Thymus (tissue), 14 donors: ENCODE measurements at places on chromosomes 13 and 19.

DNA sequence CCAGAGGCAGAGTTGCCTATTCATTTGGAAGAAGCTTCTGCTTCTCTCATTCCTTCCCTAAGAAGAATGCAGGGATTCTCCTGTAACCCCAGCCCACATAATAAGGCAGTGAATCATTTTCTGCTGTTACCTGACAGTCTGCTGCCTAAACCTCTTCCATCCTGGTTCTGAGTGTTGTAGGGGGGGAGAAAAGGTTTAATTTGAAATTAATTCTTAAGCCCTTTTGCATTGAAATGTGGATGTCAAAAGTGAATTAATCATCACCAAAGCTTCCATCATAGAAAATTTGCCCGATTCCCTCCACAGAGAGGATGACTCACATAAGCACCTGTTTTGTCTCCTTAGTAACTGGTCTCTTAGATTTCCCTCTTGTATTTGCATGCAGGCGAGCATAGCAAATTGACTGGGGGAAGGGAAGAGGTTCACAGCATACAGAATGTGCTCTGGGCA, 146.7 kb upstream of the FNDC3A start:
- DNase-seq, result no peak

- no peak for DNase-seq
Measured at GRCh38 chr13:72194523-72194922, 327.5 kb upstream of the DACH1 start.

DNA sequence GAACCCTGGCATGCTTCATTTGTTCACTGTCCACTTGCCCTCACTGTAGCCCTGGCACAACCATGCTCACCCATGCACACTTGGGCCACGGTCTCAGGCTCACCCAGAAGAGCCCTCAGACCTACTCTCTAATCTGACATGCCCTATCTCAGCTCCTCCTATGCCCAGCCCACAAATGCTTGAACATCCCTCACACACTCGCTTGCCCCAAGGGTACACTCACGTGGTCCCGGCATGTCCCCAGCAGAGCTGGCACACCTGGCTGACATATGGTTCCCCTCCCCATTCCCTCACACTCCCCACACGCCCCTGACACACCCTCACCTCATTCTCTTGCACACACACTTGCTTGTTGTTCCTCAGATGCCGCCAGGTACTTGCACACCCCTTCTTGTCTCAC, 55.7 kb downstream of the MAP4K1 start:
- no peak for DNase-seq

DNA sequence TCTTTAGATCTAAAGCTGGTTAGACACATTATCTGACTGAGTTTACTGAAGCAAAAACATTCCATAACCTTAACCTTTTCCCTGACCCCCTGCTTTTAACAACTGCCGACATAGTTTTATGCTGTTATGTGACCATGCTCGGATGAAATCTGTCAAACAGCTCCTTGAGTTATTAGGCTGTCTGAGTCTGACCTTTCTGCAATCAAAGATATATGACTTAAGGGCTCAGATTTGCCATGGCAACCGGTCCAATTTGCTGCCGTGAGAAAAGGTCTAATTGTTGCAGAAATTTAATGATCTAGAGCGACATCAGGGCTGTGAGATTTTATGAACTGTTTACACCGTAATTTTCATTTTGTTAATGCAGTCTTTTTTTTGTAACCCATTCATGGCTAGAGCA, 61.8 kb downstream of the URI1 start:
- no peak for DNase-seq

GRCh38 chr13:48595431-48596429, 58.0 kb upstream of the CYSLTR2 start:
- DNase-seq, result peak; percentile 35

DNA sequence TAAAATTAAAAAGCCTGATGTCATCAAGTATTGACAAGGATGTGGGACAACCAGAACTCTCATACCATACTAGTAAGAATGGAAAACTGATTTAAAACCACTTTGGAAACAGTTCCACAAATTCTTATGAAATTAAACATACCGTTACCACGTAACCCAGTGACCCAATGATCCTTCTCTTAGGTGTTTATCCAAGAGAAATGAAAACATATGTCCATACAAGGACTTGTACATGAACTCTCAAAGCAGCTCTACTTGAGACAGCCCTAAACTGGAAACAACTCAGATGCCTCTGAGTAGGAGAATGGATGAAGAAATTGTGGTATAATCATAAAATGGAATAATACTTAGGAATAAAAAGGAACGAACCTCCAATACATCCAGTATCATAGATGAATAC, 27.6 kb downstream of the SLC6A16 start:
- DNase-seq, result no peak

- DNase-seq, result no peak
Measured at GRCh38 chr19:55656988-55657747, 2.3 kb downstream of the U2AF2 start.
